Activated CD4-positive, alpha-beta T cell treated with anti-CD3 and anti-CD28 coated beads, Interleukin-2, amount 10 ng/mL, durations not matched to agents 24 days and 14 days (primary cell): ENCODE measurements at places on chromosomes 4 and X. TPM values are rescaled to one million over a fixed set of nuclear protein-coding genes. Genes with fewer than 3 reads are reported as not detected.
A peak's percentile ranks its signal among the peaks of the same experiment; 100 is the strongest.

Gene SOD3
- not detected in 2 replicates for total RNA-seq

Gene SORCS2
- total RNA-seq: 0.05 TPM in 1 of 2 replicates, not detected in the other

- H3K4me1 ChIP-seq: no peaks in the 10 kb centered on the region
- no peaks in the 10 kb centered on the region for H3K36me3 ChIP-seq
- no peak for DNase-seq
- no peak overlapping the region for H3K4me3 ChIP-seq
Measured at GRCh38 chr4:105107095-105107856, 39.4 kb upstream of the TET2 start.

Gene DNAAF6
- not detected in 2 replicates for total RNA-seq

- DNase-seq: no peak
- H3K4me1 ChIP-seq: peaks cover 53% of the 10 kb centered on the region
- peak overlapping the region; percentile 62 for H3K27ac ChIP-seq
- no peaks in the 10 kb centered on the region for H3K27me3 ChIP-seq
Measured at GRCh38 chr4:102620697-102621497, 119.7 kb downstream of the NFKB1 start.

DNA sequence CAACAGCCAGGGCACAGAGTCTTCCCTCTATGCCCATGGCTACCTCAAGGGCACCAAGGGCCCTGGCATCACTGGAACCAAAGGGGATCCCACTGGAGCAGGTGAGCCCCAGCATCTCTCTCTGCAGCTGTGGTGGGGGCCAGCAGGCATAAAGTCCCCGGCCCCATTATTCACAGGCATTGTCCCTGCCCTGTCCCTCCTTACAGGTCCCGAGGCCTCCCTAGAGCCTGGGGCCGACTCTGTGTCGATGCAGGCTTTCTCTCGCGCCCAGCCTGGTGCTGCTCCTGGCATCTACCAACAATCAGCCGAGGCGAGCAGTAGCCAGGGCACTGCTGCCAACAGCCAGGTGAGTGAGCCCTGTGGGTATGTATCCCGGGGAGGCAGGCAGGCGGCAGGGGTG is 12.3 kb upstream of the UBA1 start:
- no peaks in the 10 kb centered on the region for H3K4me1 ChIP-seq
- no peak overlapping the region for H3K27ac ChIP-seq
- H3K4me3 ChIP-seq: no peak overlapping the region
- no peaks in the 10 kb centered on the region for H3K27me3 ChIP-seq

DNA sequence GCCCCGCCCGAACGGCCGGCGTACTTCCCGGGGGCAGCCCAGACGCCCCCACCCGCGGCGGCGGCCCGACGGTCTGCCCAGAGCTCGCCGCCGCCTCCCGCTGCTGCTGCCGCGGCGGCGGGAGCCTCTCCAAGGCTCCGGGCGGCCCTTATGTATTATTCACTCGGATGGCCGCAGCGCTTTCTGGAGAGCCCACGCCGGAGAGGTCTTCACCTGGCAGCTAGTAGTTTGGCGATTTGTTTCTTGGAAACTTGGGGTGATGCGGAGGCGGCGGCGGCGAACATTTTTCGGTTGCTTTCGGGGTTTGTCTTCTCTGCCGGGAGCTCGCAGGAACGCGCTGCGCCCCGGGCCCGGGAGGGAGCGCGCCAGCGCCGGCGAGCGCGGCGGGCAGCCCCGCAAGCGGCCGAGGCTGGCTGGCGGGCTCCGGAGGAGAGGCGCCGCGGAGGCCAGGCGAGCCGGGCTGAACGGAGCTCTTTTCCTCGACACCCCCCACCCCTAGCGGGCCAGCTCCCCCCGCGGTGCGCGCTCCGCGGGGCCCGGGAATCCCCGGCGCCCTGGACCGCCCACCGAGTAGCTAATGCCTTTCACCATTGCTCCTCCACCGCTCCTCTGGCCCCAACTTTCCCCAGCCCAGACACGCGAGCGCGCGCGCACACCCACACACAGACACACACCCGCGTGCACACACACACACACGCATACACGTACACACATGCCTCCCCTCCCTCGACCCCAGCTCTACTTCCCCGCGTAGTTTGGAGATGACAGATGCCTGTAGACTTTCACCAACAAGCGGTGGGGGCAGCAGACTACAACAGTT is 113.5 kb downstream of the DHX15 start:
- peaks cover 1% of the 10 kb centered on the region for H3K36me3 ChIP-seq
- H3K4me1 ChIP-seq: peaks cover 28% of the 10 kb centered on the region
- H3K4me3 ChIP-seq: peak overlapping the region; percentile 90
- peak; percentile 74 for DNase-seq
- H3K27me3 ChIP-seq: peaks cover 77% of the 10 kb centered on the region

Gene CT45A3
- not detected in 2 replicates for total RNA-seq

DNA sequence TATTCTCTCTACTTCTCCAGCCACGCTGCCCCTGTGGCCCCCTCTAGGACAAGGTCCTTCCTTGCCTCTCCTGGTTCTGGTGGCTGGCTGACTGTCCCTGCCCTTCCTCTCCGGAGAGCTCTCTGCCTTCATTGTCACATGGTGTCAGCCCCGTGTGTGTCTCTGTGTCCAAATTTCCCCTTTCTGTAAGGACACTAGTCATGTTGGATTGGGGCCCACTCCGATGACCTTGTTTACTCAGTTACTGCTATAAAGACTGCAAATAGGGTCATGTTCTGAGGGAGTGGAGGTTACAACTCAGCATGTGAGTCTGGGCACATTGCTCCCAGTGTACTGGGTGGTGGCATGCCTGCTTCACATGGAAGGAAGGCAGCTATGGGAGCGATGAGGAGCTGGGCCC is 129.5 kb upstream of the PSAPL1 start:
- no peaks in the 10 kb centered on the region for H3K4me1 ChIP-seq
- no peak overlapping the region for H3K27ac ChIP-seq
- no peaks in the 10 kb centered on the region for H3K27me3 ChIP-seq
- no peak for DNase-seq
- H3K4me3 ChIP-seq: no peak overlapping the region

DNA sequence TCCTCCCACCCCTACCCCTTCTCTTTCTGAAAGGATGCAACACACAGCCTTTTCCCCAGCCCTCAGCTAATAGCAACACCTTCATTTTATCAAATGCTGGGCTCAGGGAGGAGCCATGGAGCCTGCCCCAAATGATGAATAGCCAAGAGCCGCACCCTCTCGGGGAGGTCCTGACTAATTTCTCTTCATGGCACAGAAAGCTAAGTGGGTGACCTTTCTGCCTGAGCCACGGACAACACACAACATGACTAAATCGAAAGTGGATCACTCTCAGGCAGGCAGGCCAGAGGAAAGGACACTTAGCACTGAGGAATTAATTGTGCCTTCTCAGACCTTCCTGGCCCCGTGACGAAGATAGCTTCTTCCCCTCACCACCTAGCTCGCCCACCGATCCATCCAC is 165.1 kb upstream of the RAI2 start:
- no peaks in the 10 kb centered on the region for H3K27me3 ChIP-seq
- no peak overlapping the region for H3K27ac ChIP-seq
- no peak overlapping the region for H3K4me3 ChIP-seq
- H3K4me1 ChIP-seq: no peaks in the 10 kb centered on the region
- no peaks in the 10 kb centered on the region for H3K36me3 ChIP-seq

Gene TMLHE
- total RNA-seq: 7.1 and 9.0 TPM in 2 replicates

GRCh38 chrX:9081271-9081670 is 47.3 kb upstream of the FAM9B start:
- no peaks in the 10 kb centered on the region for H3K4me1 ChIP-seq
- no peaks in the 10 kb centered on the region for H3K36me3 ChIP-seq
- no peak for DNase-seq
- H3K27me3 ChIP-seq: peaks cover 2% of the 10 kb centered on the region
- H3K4me3 ChIP-seq: no peak overlapping the region
- H3K27ac ChIP-seq: no peak overlapping the region

GRCh38 chrX:118345045-118345463 is 852 bp upstream of the WDR44 start:
- H3K4me3 ChIP-seq: peak overlapping the region; percentile 99
- peaks cover 2% of the 10 kb centered on the region for H3K36me3 ChIP-seq
- no peak for DNase-seq
- peaks cover 28% of the 10 kb centered on the region for H3K4me1 ChIP-seq
- no peaks in the 10 kb centered on the region for H3K27me3 ChIP-seq
- peak overlapping the region; percentile 96 for H3K27ac ChIP-seq

- H3K36me3 ChIP-seq: no peaks in the 10 kb centered on the region
- no peak for DNase-seq
- peaks cover 3% of the 10 kb centered on the region for H3K27me3 ChIP-seq
- no peaks in the 10 kb centered on the region for H3K4me1 ChIP-seq
- no peak overlapping the region for H3K4me3 ChIP-seq
Measured at GRCh38 chr4:139617702-139618490, 47.7 kb upstream of the MGST2 start.

Gene MTNR1A
- not detected in 2 replicates for total RNA-seq

GRCh38 chr4:109703664-109704361 is 568 bp upstream of the CASP6 start:
- H3K36me3 ChIP-seq: peaks cover 8% of the 10 kb centered on the region
- no peaks in the 10 kb centered on the region for H3K27me3 ChIP-seq
- peak overlapping the region; percentile 94 for H3K4me3 ChIP-seq
- peak overlapping the region; percentile 90 for H3K27ac ChIP-seq

- no peaks in the 10 kb centered on the region for H3K4me1 ChIP-seq
- no peak overlapping the region for H3K27ac ChIP-seq
- H3K36me3 ChIP-seq: no peaks in the 10 kb centered on the region
Measured at GRCh38 chr4:188839704-188840103, 700.5 kb downstream of the TRIML1 start.

DNA sequence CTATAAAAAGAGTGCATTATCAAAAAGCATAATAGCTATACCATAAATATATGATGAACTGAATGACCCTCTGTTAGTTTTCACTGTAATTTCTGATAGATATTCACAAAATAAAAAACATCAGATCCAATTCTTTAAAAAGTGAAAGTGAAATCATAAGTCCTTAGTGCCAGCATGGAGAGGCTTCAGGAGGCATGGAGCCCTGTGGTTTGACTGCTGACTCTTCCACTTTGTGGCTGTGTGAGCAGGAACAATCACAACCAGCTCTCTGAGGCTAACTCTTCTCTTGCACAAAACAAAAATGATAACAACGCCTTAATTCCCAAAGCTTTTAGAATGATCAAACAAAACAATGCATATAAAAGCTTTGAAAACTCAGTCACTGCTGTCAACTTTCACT is 1143.9 kb downstream of the PDHA2 start:
- H3K27ac ChIP-seq: no peak overlapping the region
- H3K27me3 ChIP-seq: no peaks in the 10 kb centered on the region
- no peak for DNase-seq
- no peaks in the 10 kb centered on the region for H3K36me3 ChIP-seq

GRCh38 chr4:20095805-20096541 is 155.7 kb upstream of the SLIT2 start:
- H3K4me1 ChIP-seq: no peaks in the 10 kb centered on the region
- H3K4me3 ChIP-seq: no peak overlapping the region
- H3K36me3 ChIP-seq: no peaks in the 10 kb centered on the region
- H3K27me3 ChIP-seq: no peaks in the 10 kb centered on the region

Gene STPG2
- total RNA-seq: not detected in 2 replicates

Gene IL2RG
- 337 and 348 TPM in 2 replicates for total RNA-seq

Gene DMRTC1B
- not detected in 2 replicates for total RNA-seq

GRCh38 chr4:142846729-142847596 is 862 bp upstream of the INPP4B start:
- no peaks in the 10 kb centered on the region for H3K36me3 ChIP-seq
- H3K27ac ChIP-seq: peak overlapping the region; percentile 89
- H3K27me3 ChIP-seq: peaks cover 22% of the 10 kb centered on the region

GRCh38 chrX:73831500-73831899 is 268.5 kb downstream of the CHIC1 start:
- H3K27me3 ChIP-seq: no peaks in the 10 kb centered on the region
- DNase-seq: no peak
- no peaks in the 10 kb centered on the region for H3K4me1 ChIP-seq

Gene PAGE1
- not detected in 2 replicates for total RNA-seq

DNA sequence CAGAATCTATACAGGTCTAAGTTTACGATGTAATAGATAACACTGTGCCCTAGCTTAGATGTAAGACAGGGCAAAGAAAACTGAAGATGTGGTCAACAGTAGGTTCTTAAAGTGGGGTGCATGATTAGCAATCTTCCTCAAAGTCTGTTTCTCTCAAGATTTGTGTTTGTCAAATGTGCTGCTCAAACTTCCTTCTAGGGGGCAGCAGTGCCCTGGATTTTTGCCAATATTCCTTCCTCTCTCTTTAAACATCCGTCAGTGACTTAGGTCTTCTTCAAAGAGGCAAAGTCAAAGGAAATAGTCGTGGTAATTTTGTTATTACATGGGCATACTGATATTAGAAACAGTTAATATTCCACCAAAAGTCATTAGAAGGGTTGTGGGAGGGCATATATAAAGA is 4.2 kb upstream of the PDHA2 start:
- no peak overlapping the region for H3K27ac ChIP-seq
- no peaks in the 10 kb centered on the region for H3K27me3 ChIP-seq
- DNase-seq: no peak
- H3K4me3 ChIP-seq: no peak overlapping the region

DNA sequence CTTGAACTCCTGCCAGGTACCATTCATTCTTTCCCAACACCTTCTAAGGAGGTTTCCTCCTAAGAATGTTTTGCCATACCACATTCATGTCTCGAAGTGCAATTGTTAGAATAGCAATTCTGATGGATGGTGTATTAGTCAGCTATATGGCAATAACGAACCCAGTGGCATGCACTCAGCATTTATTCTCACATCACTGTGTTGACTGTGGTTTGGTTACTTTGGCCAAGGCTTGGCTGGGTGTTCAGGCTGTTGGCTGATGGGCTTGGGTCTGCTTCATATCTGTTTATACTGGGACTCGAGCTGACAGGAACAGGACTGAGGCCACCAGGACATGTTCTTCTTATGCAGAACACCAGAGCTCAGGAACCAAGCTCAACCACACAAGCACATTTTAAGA is 31.7 kb downstream of the PSAPL1 start:
- H3K4me1 ChIP-seq: no peaks in the 10 kb centered on the region
- DNase-seq: no peak
- no peaks in the 10 kb centered on the region for H3K36me3 ChIP-seq

Gene F8A1
- 23.2 and 25.0 TPM in 2 replicates for total RNA-seq

DNA sequence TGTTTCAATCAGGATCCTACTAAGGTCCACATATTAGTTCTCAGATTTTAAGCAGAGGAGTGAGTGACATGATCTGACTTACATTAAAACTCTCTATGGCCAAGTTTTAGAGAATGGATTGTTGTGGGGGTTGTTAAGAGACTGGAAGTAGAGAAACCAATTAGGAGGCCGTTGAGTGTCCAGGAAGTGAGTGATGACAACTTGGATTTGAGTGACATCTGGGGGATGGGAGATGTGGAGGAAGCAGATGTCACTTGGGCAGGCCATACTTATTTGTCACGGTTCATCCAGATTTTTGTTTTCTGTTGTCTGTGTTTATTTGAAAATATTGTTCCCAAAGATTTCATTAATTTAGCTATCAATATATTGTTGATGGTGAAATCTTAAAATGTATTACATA is 28.3 kb downstream of the ADD1 start:
- H3K27me3 ChIP-seq: no peaks in the 10 kb centered on the region
- H3K36me3 ChIP-seq: peaks cover 10% of the 10 kb centered on the region
- no peak overlapping the region for H3K27ac ChIP-seq
- no peak for DNase-seq
- peaks cover 29% of the 10 kb centered on the region for H3K4me1 ChIP-seq

Gene TSPAN7
- 0.19 TPM in 1 of 2 replicates, not detected in the other for total RNA-seq

GRCh38 chrX:73213734-73214425 is 771 bp downstream of the NAP1L2 start:
- peak overlapping the region; percentile 96 for H3K4me3 ChIP-seq
- no peaks in the 10 kb centered on the region for H3K36me3 ChIP-seq
- H3K27ac ChIP-seq: peak overlapping the region; percentile 78
- peaks cover 6% of the 10 kb centered on the region for H3K27me3 ChIP-seq
- no peak for DNase-seq

GRCh38 chrX:133294126-133294525 is 76.0 kb upstream of the TFDP3 start:
- H3K4me3 ChIP-seq: no peak overlapping the region
- no peaks in the 10 kb centered on the region for H3K36me3 ChIP-seq
- H3K27ac ChIP-seq: no peak overlapping the region
